A549 treated with Mapracorat at 1 μM for 4 hours (cell line): ENCODE measurements at places on chromosomes 4 and X. TPM values are rescaled to one million over a fixed set of nuclear protein-coding genes. Genes with fewer than 3 reads are reported as not detected.

SLC4A4 gene
- 1.3 to 2.1 TPM (median 1.6 TPM) in 5 replicates for total RNA-seq

SCFD2 gene
- 5.0 to 8.1 TPM (median 6.1 TPM) in 5 replicates for total RNA-seq

MOSPD2 gene
- 7.1 to 9.4 TPM (median 8.4 TPM) in 5 replicates for total RNA-seq

SLITRK2 gene
- total RNA-seq: not detected in 5 replicates

TLR2 gene
- total RNA-seq: 0.29 to 0.79 TPM (median 0.51 TPM) in 5 replicates

CXCL13 gene
- not detected in 5 replicates for total RNA-seq

SLC34A2 gene
- 0.02 to 0.06 TPM in 2 of 5 replicates, not detected in the others for total RNA-seq

PAGE2B gene
- total RNA-seq: not detected in 5 replicates

TLR6 gene
- 2.3 to 3.0 TPM (median 2.3 TPM) in 5 replicates for total RNA-seq

CT47A1 gene
- not detected in 5 replicates for total RNA-seq

HPF1 gene
- 14.1 to 23.3 TPM (median 14.9 TPM) in 5 replicates for total RNA-seq

SPIN2A gene
- 0.08 to 0.24 TPM (median 0.19 TPM) in 5 replicates for total RNA-seq

MSANTD1 gene
- total RNA-seq: 0.08 to 0.20 TPM (median 0.12 TPM) in 5 replicates

CFAP97 gene
- 8.7 to 12.8 TPM (median 11.0 TPM) in 5 replicates for total RNA-seq

UGT2B15 gene
- 0.08 to 0.15 TPM (median 0.08 TPM) in 3 of 5 replicates, not detected in the others for total RNA-seq

TXK gene
- total RNA-seq: 0.09 to 0.35 TPM (median 0.23 TPM) in 5 replicates

BEX3 gene
- 249 to 266 TPM (median 261 TPM) in 5 replicates for total RNA-seq

PHF8 gene
- total RNA-seq: 11.4 to 14.2 TPM (median 12.6 TPM) in 5 replicates

CDS1 gene
- 0.53 to 0.98 TPM (median 0.65 TPM) in 5 replicates for total RNA-seq

TSPAN7 gene
- total RNA-seq: 1.8 to 2.9 TPM (median 2.5 TPM) in 5 replicates

NDST3 gene
- not detected in 5 replicates for total RNA-seq

PIGA gene
- 6.3 to 10.2 TPM (median 8.9 TPM) in 5 replicates for total RNA-seq
